NCI-H187 treated with DMSO at 0.1 percent for 48 hours (cell line): ENCODE measurements at places on chromosomes 7 and 10.

DNA sequence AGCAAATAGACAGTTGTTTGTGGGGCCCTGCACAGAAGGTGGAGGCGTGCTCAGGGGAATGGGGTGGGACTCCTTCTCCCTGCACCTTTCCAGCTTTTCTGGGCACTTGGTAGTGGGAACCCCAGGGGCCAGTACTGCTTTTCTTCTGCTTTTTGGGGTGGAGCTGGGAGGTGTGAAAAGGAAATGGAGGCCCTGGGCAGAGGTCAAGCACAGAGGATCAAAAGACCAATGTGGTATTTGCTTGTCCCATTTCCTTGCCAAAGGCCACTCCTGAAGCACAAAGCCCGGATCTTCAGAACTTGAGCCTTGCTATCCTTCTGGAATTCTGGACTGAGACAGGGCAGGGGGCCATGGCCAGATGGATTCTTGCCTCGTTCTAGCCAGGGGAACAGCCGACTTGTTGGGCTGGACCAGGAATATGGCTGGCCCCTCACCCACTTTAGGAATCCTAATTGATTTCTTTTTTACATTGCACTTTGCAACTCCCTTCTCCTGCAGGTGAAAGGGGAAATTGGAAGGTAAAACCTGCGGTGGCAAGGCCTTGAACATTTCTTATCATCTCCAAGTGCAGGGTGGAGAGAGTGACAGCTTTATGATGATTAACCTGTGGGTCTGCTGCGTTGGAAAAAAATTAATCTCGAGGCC lies 26.5 kb downstream of the ADRA2A start:
- no peak for DNase-seq

DNA sequence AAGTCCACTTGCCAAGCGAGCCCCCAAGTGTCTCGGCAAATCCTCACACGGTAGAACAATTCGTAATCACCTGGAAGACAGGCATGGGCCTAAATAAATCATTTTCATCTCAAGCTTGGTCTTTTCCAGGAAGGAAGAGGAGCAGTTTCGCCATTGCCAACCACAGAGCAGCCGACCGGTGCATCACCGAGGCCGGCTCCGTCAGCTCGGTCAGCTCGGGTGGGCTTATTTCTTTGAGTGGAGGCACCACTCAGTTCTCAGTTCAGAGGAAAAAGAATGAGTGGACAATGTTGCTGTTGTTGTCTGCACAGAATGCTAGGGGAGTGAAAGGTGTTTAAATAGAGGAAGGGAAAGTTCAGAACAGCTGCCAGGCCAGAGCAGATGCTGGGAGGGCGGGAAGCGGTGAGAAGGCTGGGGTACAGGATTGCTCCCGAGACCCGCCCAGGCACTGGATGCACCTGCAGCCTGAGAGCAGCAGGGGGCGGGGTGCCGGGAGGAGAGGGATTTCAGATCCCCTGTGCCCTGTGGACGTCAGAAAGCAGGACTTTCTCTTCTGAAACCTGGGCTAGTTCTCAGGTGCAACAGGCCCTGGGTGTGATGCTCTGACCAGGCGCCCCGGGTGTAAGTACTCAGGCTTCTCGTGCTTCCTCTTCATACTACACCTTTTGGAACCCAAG lies 17.7 kb upstream of the IGFBP3 start:
- no peak for DNase-seq

DNA sequence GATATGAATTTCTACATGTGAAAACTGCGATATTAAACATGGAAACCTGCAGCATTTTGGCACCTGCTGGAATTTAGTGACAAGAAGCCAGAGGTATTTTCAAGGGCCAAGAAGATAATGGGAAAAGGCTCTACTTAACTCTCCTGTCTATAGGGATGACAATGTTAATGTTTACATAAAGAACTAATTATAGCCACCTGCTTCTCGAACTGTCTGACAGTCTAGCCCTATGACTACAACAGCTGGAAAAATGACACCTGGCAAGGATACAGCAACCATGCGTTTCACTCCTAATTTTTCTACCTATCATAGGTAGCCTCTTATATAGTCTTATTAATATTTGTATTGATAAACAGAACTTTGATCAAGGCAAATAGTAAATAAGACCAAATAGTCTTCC lies 49.6 kb downstream of the MAGI2 start:
- peak; percentile 64 for DNase-seq

DNA sequence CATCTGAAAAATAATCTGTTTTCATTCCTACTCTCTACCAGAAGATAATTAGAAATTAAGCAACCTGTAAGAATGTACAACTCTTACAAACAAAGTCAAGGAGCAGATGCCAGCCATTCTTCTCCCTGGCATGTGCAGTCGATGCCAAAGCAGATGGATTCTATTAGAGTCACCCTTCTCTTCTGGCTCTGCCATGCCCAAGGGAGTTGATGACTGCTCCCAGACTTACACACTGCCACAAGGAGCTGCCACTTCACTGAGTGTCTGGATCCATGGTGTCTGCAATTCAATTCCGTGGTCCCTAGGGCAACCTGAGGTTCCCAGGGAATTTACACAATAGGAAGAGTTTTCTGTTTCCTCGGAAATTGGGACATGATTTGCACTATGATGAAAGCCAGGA lies 89.1 kb upstream of the IFRD1 start:
- DNase-seq, result no peak

- no peak for DNase-seq
Measured at GRCh38 chr10:77711683-77712049, 74.1 kb upstream of the KCNMA1 start.

DNA sequence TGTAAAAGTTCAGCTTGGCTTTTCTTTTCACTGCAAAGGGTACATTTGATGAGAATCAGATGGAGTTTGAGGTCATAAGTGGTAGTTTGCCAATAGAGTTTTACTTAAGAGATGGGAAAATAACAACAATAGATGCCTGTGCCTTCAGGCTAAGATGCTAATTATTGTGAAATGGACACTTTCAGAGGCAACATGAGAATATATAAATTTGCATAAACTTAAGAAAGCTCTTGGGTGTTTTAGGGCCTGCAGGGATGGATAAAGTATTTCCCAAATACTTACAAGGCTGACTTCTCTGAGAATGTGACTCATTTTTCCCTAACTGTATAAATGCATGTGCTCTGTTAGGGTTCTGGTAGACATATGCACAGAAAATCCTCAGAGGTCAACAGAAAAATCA lies 200.3 kb upstream of the SVIL start:
- no peak for DNase-seq

DNA sequence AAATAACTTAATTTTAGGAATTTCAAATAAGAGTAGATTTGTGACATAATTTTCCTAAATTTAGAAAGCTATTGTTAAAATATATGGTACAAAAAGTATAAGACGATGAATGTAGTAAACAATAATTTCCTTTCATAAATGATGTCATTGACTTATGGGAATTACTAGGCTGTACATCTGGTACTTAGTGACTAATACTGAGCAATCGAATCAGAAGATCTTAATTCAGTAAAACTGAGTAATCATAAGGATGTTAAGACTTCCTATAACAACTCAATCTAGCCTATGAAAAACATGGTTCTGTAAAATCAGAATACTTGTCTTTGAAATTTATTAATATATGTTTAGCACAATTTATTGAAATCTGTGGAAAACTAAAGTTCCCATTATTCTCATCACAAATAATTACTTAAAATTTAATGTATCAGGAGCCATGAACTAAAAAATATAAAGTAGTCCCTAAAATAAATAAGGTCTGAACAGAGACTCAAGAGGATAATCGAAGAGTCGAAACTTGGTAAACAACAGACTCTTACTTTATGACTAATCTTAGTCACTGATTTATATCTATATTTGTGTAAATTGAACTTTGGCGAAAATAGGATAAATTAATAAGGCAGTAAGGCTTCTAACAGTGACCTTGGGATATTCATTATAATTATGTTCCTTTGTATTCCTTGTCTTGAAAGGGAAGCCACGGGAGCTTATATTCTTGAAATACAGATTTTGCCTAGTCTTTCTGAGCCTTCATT lies 142.1 kb downstream of the HGF start:
- DNase-seq, result no peak

- DNase-seq, result no peak
Measured at GRCh38 chr7:127266047-127266446, 13.3 kb upstream of the GRM8 start.

GRCh38 chr10:129944456-129944855 lies 19.6 kb downstream of the EBF3 start:
- no peak for DNase-seq

DNA sequence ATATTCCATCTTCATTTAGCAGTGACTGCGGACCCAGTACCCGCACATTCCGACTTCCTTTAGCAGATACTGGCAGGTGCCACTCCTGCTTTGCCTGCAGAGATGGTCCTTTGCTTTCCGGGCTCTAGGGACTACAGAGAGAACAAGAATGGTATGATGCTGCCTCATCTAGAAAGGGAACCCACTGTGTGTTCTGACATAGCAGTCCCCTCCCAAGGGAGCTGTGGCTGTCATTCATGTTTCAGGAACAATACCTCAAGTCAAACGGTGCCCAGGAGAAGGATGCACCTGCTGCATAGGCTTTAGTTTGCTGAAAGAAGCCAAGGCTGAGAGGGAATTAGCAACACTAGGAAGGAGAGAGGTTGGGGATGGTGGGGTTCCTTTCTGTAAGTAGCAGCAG lies 15.9 kb upstream of the TMEM72 start:
- DNase-seq, result no peak

- DNase-seq, result no peak
Measured at GRCh38 chr10:33115738-33116719, 158.0 kb upstream of the ITGB1 start.

DNA sequence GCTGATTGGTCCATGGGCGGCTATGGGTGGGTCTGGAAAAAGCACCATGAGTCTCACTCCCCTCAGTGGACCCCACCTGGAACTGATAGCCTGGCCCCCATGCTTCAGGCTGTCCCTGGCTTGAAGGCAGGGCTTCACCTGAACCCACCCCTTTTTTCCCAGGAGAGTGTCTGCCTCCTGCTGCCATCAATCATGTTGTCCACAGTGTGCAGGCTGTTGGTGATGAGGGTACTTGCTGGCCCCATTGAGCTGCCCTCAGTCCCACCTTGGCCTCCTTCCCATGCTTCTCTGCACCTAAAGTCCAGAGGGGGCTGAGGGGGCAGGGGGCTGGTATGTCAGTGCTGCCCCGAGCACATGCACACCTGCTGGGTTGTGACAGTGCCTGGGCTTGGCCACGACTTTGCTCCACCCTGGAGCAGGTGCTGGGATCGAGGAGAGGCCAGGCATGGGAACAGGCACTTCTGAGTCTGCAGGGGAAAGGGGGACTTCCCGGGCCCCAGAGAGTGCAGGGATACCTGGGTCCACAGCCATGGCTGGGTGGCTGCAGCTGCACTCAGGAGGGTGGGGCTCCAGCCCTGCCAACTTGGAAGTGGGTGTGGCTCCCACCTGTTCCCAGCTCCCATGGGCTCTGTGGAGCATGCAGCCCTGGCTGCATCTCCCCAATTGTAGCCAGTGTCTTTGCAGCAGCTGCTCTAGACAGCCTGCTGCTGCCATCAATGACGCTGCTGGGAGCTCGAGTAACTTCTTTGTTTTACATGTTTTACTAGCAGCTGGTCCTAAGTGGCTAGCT lies 56.9 kb downstream of the ADK start:
- DNase-seq, result peak; percentile 49

GRCh38 chr7:121544726-121545125 lies 148.6 kb upstream of the FAM3C start:
- no peak for DNase-seq

- no peak for DNase-seq
Measured at GRCh38 chr7:157676001-157676400, 339.2 kb downstream of the DNAJB6 start.

- no peak for DNase-seq
Measured at GRCh38 chr10:88256013-88256680, 327.0 kb downstream of the RNLS start.

- DNase-seq, result no peak
Measured at GRCh38 chr10:59175538-59176240, 754 bp upstream of the PHYHIPL start.

- DNase-seq, result no peak
Measured at GRCh38 chr7:30479202-30480120, 877 bp upstream of the NOD1 start.

- peak; percentile 84 for DNase-seq
Measured at GRCh38 chr7:80833289-80834268, 85.3 kb downstream of the SEMA3C start.

- DNase-seq, result no peak
Measured at GRCh38 chr10:132967540-132967939, 25.2 kb upstream of the CFAP46 start.

GRCh38 chr7:50595491-50596102 lies 30.4 kb upstream of the DDC start:
- no peak for DNase-seq

- no peak for DNase-seq
Measured at GRCh38 chr7:100640517-100641440, 573 bp downstream of the TFR2 start.

GRCh38 chr10:89301721-89302445 lies at the start of gene IFIT2:
TSS of gene IFIT2 (plus strand) at chr10:89302046. CDS start at chr10:89302124, 78 bp downstream.
- no peak for DNase-seq

DNA sequence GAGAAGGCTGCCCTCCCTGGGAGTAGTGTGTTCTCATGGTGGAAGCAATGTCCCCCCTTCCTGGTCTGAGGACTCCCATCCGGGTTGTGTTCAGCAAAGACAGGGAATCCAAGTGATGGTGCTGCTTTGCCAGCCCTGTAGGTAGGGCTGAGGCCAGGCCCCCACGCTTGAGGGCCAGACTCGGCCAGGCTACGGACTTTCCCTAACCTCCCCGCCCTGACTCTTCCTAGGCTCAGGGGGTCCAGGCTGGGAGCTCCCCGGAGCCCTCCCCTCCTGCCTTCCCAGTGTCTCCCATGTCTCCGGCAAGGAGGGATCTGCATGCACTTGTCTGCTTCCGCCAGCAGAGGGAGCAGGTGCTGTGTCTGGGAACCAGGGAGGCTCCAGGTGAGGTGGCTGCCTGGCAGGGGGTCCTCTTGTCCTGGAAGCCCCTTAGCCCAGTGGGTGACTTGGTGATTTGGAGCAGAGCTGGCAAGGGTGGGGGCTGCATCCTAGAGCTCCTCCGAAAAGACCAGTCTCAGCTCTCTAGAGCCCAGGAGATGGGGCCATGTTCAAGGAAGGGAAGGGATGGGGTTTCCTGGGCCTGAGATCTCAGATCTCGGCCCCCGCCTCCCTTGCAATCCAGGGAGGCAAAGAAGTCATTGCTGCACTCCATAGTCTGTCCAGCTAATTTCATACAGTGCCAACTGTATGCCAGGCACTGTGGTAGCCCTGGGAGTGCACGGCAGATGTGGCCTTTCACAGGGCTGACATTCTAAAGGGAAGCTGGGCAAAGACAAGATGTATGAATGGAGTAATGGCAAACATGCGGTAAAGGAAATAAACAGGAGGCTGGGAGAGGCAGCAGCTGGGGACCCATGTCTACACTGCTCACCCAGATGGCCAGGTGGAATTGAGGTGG lies 20.3 kb upstream of the SFRP5 start:
- peak; percentile 2 for DNase-seq
